LHCN-M2 (cell line): ENCODE measurements at places on chromosomes 3 and 15. TPM values are rescaled to one million over a fixed set of nuclear protein-coding genes. Genes with fewer than 3 reads are reported as not detected.

- DNase-seq: no peak
Observed at GRCh38 chr3:175656461-175656860, 797.3 kb downstream of the NAALADL2 start.

- peak; percentile 29 for DNase-seq
Observed at GRCh38 chr3:122668930-122669730, 11.5 kb upstream of the PARP14 start.

GRCh38 chr3:80391573-80391972 lies 623.8 kb upstream of the ROBO1 start:
- DNase-seq: no peak

- DNase-seq: no peak
Observed at GRCh38 chr3:68059628-68060152, 405.3 kb upstream of the SUCLG2 start.

- DNase-seq: no peak
Observed at GRCh38 chr3:59429198-59429597, 379.4 kb upstream of the CFAP20DC start.

GRCh38 chr3:13457593-13457992 lies 22.5 kb upstream of the HDAC11 start:
- no peak for DNase-seq

GRCh38 chr3:161957467-161957866 lies 460.9 kb downstream of the OTOL1 start:
- peak; percentile 38 for DNase-seq

DNA sequence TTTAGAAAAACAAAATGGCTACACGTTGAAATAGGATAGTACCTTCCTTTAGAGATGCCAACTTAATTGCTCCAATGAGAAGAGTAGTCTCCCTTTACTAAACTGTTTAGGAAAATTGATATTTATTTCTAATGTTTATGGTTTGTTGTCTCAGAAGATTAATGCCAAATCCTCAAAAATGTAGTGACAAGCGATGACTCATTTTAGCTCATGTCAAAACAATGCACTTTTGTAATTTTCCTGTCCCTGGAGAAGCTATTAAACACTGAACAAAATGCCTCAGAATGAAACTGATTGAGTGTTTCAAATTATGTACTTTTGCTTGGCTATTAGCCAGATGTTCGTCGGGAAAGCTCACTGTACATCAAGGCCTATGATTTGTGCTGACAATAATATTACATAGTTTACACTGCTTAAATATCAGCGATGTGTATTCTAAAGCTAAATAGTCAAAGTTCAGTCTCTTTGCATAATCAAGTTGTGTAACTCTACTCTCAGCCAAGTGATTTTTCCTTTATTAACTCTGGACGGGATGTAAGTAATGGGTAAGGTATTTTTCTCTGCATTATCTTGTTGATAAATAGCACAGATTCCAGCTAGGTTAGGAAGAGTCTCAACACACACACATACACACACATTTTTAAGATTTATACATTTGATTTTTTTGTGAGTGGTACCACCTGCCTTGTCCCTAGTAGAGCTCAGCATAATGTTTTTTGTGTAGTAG lies 83.7 kb downstream of the CMSS1 start:
- peak; percentile 93 for DNase-seq

GRCh38 chr3:183688874-183689273 lies 8.7 kb upstream of the YEATS2 start:
- peak; percentile 7 for DNase-seq

DNA sequence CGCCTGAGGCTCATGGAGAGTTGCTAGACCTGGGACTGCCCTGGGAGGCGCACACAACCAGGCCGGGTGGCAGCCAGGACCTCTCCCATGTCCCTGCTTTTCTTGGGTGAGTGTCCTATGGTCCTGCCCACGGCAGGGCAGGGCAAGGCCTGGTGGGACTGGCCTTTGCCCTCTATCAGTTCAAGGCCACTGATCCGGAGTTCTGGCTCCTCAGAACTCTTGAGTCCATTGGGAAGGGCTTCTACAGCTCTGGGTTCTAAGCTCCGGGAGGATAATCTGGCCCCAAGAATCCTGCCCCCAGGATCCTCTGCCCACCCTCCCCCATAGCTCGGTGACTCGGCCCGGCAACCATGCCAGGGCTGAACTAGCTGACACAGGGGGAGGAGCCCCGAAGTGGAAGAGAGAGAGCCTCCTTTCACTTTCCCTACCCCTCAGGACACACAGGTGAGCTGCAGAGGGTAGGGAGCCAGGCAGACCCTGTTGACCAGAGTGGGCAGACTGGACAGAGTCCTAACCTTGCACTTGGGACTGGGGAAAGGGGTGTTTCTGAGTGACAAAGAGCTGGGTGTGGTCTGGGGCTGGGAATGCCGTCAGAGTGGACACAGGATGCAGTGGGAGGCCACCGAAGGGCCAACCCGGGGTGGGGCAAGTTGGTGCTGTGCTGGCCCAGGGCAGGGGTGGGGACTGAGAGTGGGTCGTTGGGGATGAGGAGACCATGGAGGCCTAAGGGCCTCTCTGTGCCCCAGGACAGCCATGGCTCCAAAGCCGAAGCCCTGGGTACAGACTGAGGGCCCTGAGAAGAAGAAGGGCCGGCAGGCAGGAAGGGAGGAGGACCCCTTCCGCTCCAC lies 664 bp downstream of the PARP3 start:
- DNase-seq: peak; percentile 65

DNA sequence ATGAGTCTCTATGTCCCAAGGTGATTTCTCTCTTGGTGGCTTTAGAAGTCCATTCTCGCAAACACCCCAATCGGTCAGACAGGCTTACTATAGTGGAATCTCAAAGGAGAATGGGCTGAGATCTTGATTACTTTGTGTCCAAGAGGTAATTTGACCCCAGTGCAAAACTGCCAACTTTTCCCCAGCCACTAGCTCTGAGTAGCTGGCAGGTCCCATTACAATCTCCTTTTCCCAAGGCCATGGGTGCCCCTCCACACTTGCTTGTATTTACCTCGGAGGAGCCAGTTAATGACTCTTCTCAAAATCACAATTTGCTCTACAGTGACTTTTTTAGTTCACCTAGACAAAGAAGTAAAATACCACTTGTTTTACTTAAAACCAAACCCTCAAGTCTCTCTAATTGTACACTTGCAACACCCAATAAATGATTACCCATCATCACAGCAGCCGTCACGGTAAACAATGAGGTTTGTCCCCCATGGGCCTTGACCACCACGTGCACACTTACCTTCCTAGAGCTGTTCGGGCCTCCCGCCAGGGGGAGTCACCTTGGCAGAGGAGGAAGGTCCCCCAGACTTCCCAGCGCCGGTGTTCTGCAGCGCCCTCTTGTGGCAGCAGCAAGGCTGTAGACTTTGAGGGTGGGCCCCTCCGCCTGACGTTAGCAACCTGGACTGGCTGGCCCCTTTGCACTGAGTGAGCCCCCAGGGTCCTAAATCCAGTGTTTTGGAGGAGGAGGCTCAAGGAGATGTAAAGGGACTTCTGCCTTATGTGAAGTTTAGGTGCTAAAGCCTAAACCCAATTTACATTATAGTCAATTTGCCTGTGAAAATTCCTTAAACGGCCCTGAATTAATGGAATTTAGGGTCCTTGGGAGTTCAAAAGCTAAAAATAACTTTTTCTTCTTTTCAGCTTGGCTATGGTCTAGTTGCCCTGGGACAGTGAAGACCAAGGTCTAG lies 18.7 kb upstream of the HDAC11 start:
- peak; percentile 12 for DNase-seq

DNA sequence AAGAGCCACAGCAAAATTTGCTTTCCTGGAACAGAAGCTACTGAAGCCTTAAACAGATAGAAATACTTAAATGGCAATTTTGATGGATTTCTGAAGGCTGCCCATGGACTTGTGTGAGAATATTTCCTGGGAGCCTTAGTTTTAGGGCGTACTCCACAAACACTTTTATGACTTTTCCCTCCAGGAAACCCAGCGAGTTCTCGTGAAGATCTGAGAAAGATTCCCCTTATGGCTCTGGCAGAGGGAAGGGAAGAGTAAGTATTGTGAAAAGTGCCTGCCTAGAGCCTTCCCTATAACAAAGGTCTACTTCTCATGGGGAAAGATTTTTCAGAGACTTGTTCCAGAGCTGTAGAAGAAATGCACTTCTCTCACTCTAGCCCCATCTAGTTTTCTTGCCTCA lies 31.1 kb upstream of the TRAT1 start:
- DNase-seq: no peak

DNA sequence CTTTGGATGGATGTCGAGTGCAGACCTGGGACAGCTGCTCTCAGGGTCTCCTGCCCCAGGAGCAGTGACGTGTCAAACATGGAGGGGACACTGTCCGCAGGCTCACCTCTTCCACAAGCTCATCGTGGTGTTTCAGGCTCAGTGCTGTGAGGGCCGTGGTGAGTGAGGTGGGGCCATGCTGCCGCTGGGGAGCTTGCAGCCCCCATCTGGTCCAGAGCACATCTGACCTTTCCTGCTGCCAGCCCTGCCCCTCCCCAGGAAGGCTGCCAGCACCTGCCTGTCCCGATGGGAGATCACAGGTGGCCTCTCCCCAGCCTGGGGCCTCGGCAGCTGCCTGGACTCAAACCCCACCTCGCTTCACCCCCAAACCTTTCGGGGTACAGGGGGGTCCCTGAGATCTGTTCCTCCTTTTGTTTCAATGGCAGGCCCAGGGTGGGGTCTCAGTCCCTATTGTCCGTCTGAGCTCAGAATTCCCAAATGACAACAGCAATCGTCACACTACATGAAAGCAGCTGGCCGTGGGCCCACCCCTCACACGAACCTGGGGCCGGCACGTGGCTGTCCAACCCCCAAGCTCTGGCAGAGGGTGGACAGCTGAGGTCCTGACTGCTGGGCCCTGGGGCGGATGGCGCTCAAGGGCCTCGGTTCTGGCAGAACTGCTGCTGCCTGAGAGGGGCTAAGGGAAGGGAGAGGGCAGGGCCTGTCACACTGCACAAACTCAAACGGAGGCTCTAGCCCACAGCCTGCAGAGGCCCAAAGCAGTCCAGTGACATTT lies 65.0 kb upstream of the RPL32 start:
- no peak for DNase-seq

GRCh38 chr15:51677452-51677851 lies 3.9 kb upstream of the SCG3 start:
- DNase-seq: no peak

DNA sequence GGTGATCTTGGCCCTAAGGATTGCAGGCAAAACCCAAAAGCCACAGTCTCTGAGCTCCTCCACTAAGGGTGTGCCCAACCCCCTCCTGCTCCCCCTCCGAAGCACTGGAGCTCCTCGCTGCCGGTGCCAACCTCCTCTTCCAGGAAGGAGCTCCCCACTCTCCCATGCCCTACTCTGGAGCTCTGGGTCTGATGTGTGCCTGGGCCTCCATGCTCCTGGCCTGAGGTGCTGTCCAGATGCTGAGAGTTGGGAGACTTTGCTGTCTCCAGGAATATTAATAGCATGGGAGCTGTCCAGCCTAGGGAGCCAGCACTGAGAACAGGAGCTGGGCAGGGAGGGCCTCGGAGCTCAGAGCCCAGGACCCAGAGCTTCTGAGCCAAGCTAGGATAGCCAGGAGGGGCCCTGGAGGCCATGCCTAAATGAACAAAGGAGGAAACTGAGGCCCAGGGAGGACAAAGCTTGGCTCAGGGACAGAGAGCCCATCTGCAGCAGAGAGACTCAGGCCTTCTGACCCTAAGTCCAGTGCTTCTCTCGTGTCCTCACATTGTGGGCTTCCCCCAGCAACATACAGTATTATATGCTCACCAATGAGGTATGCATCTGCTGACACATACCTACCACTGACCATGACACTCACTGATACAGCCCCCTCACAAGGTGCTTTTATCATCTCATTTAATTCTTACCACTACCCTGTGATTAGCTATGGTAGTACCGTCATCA lies 36.9 kb upstream of the HERC1 start:
- DNase-seq: peak; percentile 78

DNA sequence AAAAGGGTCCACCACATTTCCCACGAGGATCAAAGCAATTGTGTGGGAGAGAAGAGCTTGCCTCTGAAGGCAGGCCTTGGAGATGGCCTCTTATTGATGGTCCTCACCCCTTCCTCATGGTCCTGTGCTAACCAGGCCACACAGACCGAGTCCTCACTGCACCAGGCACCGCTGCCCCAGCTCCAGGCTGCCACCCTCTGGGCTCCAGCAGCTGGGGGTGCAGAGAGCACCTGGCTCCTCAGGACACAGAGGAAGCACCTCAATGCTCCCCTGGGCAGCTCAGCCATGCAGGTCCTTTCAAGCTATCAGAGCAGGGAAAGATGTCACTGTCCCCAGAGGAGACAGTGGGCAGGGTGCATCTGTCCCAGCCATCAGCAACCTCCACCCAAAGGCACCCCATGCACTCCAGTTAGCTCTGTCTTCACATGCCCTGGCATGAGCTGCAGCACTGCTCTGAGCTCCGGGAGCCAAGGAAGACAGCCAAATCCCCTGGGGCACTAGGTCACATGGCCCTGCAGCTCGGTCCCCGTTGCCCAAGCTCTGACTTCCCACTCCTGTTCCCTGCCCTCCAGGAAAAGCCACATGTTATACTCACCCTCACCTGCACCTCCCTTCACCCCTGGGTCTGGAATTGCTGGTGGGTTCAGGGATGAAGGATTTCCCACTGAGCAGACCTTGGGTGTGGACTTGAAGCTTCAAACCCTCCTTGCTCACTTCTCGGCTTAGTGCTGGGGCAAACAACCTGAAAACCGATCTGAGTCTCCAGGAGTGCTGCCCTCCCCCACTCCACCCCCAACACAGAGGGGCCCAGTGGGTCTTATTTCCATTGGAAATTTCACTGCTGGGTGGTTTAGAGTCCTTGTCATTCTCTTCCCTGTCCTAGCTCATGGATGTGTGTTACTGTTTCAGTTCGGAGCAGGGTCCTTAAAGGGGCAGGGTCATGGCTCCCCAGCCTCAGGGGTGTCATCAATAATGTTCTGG lies 32.6 kb downstream of the ALS2CL start:
- DNase-seq: no peak

DNA sequence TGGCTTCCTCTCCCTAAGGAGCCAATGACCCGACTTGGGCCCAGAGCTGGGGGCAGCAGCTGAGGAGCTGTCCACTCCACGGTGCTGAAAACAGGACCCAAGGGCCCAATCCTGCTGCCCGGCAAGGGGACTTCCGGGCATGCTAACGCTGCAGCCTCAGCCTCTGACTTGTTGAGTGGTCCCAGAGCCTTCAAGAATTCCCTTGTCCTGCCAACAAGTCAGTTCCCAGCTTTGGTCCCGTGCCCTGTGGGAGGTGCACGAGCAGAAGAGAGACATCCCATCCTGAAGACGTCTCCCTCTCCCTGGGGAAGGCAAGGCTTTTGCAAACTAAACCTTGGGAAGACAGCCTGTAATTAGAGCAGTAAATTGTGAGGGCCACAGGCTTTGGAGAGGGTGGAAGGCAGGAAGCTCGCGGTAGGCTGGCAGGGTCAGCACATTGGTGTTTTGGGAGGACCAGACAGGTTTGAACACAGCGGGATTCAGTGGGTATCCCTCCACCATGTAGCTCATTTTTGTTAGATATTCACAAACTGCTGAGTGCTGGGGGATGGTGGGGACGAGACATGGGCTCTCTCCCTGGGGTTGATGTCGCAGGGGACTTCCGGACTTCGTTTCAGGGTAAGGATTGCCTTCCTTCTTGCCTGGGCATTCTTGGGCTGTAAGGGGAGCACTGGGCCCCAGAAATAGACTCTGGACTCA lies 29.8 kb upstream of the PRR23E start:
- no peak for DNase-seq

STRA6 gene
- total RNA-seq: 0.06 TPM in 1 of 2 replicates, not detected in the other

DAZL gene
- not detected in 2 replicates for total RNA-seq

CCDC54 gene
- total RNA-seq: not detected in 2 replicates

ZBED2 gene
- not detected in 2 replicates for total RNA-seq

APOD gene
- total RNA-seq: 2.8 and 3.8 TPM in 2 replicates

FETUB gene
- 0.06 TPM in 1 of 2 replicates, not detected in the other for total RNA-seq

PLSCR4 gene
- 3.1 and 4.1 TPM in 2 replicates for total RNA-seq

LRRC2 gene
- total RNA-seq: 0.32 and 0.86 TPM in 2 replicates

GABRR3 gene
- total RNA-seq: not detected in 2 replicates

GOLGA8Q gene
- total RNA-seq: 0.77 and 1.2 TPM in 2 replicates

P2RY13 gene
- not detected in 2 replicates for total RNA-seq

ARHGAP11A gene
- 61.6 and 65.3 TPM in 2 replicates for total RNA-seq

PIGZ gene
- total RNA-seq: 0.38 and 2.4 TPM in 2 replicates

TLR9 gene
- total RNA-seq: under 0.01 TPM in 1 of 2 replicates, not detected in the other
